ENCODE measurements at places on chromosomes 12 and 14.

- no peak for DNase-seq
These were observed 180.0 kb upstream of the PRMT8 start for GRCh38 chr12:3311027-3311402.

GRCh38 chr12:125794401-125794800, 729.2 kb downstream of the AACS start:
- no peak for DNase-seq

GRCh38 chr12:12646483-12647072, 34.9 kb downstream of the CREBL2 start:
- no peak for DNase-seq

- DNase-seq: no peak
These were observed 127.6 kb downstream of the PAWR start for GRCh38 chr12:79563021-79563740.

GRCh38 chr14:66365388-66365787, 120.8 kb upstream of the CCDC196 start:
- DNase-seq: no peak

DNA sequence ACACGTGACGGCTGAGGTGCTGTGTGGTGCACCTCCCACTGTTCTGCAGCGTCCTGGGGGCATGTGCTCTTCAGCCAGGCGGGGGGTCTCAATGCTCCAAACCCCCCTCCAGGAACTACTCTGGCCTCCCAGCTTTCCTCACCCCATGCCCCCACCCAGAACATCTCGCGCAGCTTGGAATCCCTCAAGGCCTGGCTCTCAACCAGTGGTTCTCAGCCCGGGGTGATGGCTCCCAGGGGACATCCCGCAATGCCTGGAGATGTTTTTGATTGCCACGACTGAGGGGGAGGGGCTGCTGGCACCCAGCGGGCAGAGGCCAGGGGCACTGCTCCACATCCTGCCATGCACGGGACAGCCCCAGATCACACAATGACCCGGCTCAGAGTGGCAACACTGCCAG, 78.9 kb upstream of the DICER1 start:
- DNase-seq: no peak

GRCh38 chr12:77535734-77536133, 295.0 kb upstream of the NAV3 start:
- DNase-seq: no peak
